OCI-M1 (cell line): ENCODE measurements at places on chromosomes 7 and 10.

DNA sequence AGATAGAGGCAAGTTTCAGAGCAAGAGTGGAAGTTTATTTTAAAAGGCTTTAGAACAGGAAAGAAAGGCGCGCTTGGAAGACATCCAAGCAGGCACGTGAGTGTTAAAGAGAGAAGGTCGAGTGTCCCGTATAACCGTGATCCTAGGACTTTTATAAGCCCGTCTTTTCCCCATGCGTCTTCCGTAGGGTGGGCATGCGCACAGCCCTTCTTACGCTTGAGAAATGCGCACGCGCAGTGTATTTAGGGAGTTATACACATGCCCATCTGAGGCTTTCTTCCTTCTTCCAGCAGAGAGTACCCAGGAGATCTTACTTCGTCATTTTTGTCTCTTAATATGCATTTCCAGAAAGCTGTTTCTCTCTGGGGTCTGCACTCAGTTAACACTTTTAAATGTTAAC is 52.4 kb downstream of the CALD1 start:
- DNase-seq = no peak

DNA sequence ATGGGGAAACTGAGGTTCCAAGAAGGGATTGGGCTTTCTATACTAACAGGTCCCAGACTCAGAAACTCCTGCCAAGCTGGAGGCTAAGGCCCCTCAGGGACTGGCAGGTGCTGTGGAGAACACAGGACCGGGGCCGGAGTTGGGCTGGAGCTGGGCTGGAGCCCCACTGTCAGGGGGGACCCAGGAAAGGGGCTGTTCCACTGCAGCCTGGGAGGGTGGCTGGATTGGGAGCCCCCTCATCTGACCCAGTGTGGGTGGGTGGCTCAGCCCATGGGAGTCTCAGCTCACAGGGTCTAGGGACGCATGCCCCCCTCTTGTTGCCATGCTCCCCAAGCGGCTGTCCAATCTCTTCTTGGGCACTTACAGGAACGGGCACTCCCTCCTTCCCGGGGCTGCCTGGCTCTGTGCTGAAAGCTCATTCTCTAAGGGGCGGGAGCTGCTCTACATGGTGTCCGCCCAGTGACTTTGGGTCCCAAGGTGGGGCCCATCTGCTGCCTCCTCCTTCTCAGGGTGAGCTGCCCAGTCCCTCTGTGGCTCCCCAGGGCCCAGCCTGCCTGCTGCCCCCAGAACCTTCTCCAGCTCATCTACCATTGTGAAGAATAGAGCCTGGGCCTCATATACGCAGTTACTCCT is 126.5 kb downstream of the MYL10 start:
- no peak for DNase-seq

DNA sequence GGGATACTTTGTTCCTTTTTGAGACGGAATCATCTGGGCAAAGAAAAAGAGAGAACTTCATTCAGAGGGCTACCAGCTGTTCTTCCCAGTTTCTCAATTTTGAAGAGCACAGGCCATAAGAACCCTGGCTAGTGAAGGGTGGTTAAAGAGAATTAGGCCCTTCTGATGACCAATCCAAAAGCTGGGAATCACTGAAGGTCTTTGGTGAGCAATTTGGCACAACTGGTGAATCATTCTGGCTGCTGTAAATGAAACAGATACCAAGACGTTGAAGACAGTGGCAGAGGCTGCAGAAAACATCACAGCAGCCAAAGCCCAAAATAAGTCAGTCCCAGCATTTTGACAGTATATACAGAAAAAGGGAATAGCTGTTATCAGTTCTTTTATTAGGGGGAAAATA is 5.1 kb downstream of the RAPGEF5 start:
- DNase-seq = no peak

- no peak for DNase-seq
Observed at GRCh38 chr7:42024537-42024936, 212.5 kb downstream of the GLI3 start.

GRCh38 chr7:67450171-67450570 is 453.5 kb downstream of the TYW1 start:
- DNase-seq = no peak

DNA sequence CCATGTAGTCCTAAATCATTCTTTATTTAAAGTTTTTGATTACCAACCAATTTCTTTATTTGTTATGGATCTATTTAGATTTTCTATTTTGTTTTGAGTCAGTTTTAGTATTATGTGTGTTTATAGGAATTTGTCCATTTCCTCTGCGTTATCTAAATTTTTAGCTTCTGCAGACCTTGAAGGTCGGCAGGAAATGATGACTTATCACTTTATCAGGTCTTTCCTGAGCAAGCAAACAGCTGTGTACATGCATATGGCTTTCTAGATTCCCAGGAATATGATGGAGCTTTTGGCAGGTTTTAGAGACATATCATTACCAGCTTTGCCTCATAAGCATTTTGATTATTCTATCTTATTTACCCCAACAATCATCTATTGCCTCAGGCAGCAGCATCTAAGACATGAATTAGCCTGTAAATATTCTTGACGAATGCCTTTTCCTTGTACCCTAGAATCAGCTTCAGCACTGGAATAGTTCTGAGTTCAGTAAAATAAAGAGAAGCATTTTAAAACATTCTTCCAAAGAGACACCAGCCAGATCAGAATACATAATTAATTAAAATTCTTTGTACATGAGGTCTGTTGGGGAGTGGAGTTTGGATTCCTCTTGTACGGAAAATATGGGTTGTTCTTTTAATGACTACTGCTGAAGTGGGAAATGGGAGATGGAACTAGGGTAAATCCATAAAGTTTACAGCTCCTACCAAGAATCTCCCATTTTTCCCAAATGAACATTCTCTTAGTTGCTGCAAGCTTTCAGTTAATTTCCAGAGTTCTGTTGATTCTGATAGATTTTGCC is 408.8 kb upstream of the SEMA3C start:
- no peak for DNase-seq

GRCh38 chr7:30252885-30253795 is 31.3 kb upstream of the ZNRF2 start:
- peak; percentile 48 for DNase-seq

GRCh38 chr7:105963038-105963667 is at the start of gene CDHR3:
CDHR3 (plus strand) TSS chr7:105963264; CDS start chr7:105963319, 55 bp downstream.
- no peak for DNase-seq

DNA sequence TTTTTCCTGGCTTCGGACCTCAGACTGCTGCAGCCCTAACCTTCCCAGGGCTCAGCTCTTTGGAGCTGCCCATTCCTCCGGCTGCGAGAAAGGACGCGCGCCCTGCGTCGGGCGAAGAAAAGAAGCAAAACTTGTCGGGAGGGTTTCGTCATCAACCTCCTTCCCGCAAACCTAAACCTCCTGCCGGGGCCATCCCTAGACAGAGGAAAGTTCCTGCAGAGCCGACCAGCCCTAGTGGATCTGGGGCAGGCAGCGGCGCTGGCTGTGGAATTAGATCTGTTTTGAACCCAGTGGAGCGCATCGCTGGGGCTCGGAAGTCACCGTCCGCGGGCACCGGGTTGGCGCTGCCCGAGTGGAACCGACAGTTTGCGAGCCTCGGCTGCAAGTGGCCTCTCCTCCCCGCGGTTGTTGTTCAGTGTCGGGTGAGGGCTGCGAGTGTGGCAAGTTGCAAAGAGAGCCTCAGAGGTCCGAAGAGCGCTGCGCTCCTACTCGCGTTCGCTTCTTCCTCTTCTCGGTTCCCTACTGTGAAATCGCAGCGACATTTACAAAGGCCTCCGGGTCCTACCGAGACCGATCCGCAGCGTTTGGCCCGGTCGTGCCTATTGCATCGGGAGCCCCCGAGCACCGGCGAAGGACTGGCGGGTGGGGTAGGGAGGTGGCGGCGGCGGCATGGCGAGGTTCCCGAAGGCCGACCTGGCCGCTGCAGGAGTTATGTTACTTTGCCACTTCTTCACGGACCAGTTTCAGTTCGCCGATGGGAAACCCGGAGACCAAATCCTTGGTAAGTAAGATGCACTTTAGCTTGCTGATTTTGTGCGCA is at the start of gene PLXDC2:
PLXDC2 (plus strand) TSS at position 22 of the 820 bp plus-strand sequence.
- DNase-seq = peak; percentile 81

DNA sequence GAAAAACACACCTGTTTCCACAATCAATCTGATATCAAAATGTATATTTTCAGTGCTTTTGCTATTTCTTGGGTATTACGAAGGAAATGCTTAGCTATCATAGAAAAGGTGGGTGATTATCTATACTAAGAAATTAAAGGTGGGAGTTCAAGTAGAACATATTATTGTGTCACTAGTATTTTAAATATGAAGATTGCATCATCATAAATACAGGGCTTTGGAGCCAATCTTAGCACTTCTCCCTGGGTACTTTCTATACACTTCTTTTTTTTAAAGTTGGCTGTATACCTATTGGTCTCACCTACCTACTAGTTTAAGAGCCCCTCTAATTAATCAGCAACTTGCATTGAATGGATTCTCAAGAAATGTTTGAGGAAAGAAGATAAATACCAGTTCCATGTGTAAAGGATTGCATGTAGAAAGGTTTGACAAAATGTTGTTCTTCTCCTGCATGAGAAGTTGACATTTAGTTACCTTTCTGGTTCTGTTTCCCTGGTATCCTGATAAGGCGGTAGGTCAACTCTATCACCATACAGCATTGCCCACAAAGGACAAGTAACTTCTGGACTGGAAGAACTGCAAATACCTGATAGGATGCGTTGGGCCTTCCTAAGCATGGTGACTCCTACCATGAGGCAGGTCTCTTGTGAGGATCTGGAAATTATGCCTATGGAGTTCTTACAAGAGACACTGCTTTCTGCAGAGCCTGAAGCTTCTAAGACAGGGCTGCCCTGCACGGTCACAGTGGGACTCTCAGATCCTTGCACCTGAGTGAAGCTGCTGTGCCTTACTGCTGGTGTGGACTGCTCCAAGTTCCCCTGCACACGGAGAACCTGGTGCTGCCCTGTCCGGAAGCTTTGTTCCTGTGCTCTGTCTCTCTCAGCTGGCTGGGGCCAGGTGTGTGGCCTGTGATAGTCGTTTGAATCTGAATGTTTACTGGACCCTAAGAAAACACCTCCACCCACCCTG is 32.1 kb upstream of the PDSS1 start:
- DNase-seq = peak; percentile 37

- no peak for DNase-seq
Observed at GRCh38 chr10:77548671-77549070, 88.9 kb downstream of the KCNMA1 start.

- no peak for DNase-seq
Observed at GRCh38 chr10:77835669-77836086, 90.9 kb downstream of the DLG5 start.

DNA sequence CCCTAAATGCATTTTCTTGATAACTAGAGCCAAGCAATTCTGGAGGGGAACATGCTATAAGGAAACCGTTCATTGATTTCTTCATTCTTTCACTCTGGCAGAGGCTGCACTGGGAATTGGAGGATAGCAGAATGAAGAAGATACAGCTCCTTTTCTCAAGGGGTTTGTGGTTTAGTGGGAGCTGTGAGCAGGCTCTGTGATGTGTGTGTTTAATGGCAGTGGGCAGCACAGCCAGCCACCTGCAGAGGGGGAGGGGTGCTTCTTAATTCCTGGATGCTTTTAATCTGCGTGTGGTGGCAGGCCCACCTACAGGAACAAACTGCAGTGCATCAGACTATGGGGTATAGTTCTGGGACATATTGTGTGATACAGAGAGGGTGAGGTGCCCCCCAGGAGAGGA is 31.9 kb downstream of the RPS24 start:
- no peak for DNase-seq
